ENCODE measurements at places on chromosomes 11 and 22.
A peak's percentile ranks its signal among the peaks of the same experiment; 100 is the strongest.

- no peak for DNase-seq
These were observed 541.9 kb upstream of the CCDC90B start for GRCh38 chr11:83827940-83828554.

- no peak for DNase-seq
These were observed 191.8 kb upstream of the E2F8 start for GRCh38 chr11:19432370-19433061.

DNA sequence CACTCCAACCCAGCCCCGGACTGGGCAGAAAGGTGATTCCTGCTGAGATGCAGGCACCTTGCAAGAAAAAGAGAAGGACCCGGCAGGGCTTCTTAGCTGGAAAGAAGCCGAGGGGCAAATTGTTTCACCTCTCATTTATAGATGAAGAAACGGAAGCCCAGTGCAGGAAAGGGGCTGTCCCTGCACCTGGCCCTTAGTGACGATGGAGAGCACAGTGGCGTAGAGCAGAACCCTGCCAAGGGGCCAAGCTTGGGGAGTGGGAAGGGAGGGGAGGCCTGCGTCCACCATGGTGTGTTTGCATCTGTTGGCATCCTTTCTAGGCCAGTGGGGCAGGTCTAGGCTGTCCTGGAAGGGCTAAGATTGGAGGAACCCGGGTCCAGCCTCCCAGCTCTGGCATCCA, 7.8 kb upstream of the MS4A15 start:
- no peak for DNase-seq

DNA sequence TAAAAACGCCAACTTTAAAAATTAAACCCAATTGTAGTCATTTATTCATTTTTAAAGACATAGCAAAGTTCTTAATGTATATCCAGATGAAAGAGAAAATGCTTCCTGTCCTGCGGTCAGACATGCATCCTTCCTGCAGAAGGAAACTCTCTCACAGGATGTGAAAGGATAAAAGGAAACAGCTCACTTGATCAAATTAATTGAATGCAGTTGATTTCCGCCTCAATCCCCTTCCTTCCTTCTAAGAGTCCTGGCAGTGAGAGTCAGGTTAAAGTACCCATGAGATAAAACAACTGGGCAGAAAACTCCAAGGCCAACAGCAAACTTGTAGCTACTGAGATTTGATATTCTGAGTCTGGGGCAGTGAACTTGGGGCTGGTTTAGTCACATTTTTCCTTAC, 38.5 kb downstream of the CWC15 start:
- DNase-seq: no peak

GRCh38 chr11:24131698-24132097, 365.2 kb upstream of the LUZP2 start:
- no peak for DNase-seq

- no peak for DNase-seq
These were observed 914 bp downstream of the INPPL1 start for GRCh38 chr11:72225411-72225951.

GRCh38 chr11:119380827-119381180, 686 bp downstream of the USP2 start:
- no peak for DNase-seq

DNA sequence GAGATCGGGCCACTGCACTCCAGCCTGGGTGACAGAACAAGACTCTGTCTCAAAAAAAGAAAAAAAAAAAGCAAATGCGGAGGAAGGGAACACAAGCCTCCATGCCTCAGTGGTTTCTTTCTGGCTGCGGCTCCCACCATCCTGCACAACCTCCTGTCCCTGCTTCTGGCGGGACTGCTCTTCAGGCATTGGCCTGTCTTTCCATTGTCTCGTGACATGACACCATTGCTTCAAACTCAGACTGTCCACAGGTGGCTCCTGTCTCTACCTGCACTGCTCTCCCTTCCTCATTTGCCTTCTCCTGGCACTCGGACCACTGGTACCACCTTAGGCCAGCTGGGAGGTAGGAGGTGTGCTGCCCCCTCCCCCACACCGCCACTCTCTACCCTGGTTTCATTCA, 10.6 kb upstream of the PPM1F start:
- no peak for DNase-seq

- no peak for DNase-seq
These were observed 96.1 kb upstream of the LRRC55 start for GRCh38 chr11:57085611-57086010.

- DNase-seq: no peak
These were observed 87.2 kb downstream of the RELT start for GRCh38 chr11:73463359-73463758.

GRCh38 chr22:50367778-50368500, 24.8 kb downstream of the PPP6R2 start:
- DNase-seq: no peak

DNA sequence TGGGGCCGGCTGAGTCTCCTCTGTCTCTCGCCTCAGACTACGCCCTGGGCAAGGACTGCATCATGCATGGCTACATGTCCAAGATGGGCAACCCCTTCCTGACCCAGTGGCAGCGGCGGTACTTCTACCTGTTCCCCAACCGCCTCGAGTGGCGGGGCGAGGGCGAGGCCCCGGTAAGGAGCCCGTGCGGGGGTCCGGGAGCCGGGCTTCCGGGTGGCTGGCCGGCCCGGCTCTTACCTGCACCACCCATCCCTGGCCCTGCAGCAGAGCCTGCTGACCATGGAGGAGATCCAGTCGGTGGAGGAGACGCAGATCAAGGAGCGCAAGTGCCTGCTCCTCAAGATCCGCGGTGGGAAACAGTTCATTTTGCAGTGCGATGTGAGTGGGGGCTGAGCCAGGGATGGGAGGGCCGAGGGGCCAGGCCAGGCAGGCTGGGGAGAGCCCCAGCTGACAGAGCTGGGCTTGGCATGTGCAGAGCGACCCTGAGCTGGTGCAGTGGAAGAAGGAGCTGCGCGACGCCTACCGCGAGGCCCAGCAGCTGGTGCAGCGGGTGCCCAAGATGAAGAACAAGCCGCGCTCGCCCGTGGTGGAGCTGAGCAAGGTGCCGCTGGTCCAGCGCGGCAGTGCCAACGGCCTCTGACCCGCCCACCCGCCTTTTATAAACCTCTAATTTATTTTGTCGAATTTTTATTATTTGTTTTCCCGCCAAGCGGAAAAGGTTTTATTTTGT, 4.1 kb upstream of the ANKRD13D start:
- no peak for DNase-seq

DNA sequence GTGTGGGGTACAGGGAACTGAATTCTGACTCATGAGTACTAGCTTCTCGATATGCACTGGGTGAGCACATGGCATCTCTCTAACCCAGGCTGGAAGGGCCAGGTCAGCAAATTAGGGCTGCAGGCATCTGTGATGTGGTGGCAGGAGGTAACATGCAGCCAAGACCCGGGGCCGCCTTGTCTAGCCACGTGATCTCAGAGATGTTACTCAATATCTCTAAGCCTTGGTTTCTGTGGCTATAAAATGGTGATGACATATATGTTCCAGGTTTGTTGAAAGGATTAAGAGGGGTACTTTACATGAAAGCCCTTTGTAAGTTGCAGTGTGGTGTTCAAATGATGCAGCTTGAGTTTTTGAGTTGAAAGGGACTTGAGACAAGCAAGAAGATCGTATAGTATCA, 3.2 kb downstream of the ST14 start:
- no peak for DNase-seq

GRCh38 chr11:130592056-130592455, 143.6 kb downstream of the ADAMTS15 start:
- no peak for DNase-seq

DNA sequence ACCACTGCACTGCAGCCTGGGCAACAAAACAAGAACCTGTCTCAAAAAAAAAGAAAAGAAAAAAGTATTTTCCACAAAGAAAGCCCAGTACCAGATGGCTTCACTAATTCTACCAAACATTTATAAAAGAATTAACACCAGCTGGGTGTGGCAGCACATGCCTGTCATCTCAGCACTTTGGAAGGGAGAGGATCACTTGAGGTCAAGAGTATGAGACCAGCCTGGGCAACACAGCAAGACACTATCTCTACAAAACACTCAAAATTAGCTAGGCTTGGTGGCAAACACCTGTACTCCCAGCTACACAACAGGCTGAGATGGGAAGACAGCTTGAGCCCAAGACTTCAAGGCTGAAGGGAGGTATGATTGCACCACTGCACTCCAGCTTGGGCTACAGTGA, 20.1 kb downstream of the RSF1 start:
- no peak for DNase-seq

DNA sequence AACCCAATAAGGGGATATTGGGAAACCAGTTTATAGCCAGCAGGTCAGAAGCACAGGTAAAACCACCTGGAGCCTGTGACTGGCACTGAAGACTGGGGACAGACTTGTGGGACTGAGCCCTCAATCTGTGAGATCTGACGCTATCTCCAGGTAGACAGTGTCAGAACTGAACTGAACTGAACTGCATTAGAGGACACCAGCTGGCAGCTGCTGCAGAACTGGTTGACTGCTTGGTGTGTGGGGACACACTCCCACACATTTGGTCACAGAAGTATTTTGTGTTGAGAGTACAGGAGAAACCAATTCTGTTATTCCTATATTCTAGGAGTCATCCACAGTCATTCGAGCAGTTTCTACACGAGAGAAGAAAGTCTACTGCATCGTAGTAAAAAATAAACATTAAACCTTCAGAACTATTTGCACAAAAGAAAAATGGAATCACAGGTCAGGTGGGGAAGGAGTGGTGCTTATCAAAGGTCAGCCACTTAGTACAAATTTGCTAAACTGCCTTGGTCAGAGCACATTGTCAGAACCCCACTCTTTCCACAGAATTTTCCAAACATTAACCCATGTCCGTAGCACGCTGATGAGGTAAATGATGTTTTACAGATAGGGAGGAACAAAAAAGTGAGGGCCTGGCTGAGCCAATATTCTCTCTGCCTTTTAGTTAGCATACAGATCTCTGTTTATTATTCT, 77.2 kb downstream of the SIK3 start:
- no peak for DNase-seq

GRCh38 chr11:73869332-73869949, 7.2 kb downstream of the COA4 start:
- no peak for DNase-seq

DNA sequence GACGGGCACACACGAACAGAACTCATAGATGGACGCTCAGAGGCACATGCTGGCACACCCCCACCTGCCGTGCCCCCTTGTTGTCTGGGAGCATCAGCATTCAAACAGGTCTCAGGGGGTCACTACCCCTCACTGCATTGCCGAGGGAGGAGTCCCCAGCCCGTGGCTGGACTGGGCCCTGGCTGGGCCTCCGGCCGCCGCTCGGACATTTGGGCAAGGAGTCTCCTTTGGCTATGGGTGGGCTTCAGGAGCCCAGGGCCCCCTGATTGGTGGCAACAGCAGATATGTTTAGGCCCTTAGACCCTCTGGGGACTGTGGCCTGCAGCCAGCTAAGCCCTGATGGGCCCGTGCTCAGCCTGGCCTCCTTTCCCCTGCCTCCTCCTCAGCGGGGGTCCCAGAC, 41.9 kb downstream of the FLRT1 start:
- DNase-seq: no peak

- DNase-seq: no peak
These were observed 61.2 kb upstream of the SUSD2 start for GRCh38 chr22:24120044-24120443.

DNA sequence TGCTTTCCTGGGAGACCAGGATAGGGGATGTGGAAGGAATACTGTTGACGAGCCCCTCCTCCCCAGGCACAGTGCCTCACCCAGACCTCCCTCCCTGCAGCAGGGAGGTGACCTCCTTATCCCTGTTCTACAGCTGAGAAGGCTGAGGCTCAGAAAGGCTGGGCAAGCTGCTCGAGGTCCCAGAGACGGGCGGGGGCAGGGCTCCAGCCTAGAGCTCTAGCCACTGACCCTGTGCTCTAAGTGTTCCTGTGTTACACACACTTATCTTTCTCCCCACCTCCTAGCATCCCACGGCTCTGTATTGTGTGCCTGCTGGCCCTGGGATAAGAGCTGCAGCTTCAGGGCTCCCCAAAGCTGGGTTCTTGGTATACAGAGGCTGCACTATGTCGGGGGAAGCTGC, 7.9 kb downstream of the CCDC134 start:
- DNase-seq: no peak

- DNase-seq: no peak
These were observed 38.6 kb downstream of the GGTLC2 start for GRCh38 chr22:22682807-22683667.

DNA sequence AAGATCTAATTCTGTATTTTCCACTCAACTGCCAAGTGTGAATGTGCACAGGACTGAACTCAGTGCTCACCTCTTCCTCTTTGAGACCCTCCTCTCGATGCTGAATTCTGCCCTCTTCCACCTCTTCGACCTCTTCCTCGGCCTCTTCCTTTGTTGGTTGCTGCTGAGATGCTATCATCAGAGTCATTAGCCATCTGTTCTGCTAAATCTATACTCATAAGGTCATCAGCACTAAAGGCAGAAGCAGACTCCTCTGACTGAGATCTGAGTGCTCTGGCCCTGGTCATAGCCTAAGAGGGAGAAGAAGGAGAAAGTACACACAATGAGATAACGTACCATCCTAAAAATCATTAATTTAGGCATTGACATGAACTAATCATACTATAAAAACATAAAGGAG, 45.9 kb upstream of the GPR83 start:
- DNase-seq: no peak

DNA sequence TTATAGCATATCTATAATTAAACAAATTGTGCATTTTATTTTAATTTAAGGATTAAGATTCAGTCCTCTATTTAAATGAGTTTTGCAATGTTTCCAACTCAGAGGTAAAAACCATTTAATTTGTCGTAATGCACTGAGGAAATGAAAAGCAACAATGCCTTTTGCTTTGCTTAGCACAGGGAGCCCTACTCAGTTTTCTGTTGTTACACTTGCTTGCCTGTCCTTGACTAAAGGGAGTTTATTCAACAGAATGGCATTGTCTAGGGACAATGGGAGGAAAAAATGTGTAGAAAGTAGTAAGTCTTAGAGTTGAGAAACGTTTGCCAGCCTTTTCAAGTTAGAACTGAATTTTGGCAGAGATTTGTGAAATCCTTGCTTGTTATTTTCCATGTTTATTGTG, 734.2 kb upstream of the ANO3 start:
- DNase-seq: no peak

- no peak for DNase-seq
These were observed 105.3 kb upstream of the E2F8 start for GRCh38 chr11:19345848-19346681.

DNA sequence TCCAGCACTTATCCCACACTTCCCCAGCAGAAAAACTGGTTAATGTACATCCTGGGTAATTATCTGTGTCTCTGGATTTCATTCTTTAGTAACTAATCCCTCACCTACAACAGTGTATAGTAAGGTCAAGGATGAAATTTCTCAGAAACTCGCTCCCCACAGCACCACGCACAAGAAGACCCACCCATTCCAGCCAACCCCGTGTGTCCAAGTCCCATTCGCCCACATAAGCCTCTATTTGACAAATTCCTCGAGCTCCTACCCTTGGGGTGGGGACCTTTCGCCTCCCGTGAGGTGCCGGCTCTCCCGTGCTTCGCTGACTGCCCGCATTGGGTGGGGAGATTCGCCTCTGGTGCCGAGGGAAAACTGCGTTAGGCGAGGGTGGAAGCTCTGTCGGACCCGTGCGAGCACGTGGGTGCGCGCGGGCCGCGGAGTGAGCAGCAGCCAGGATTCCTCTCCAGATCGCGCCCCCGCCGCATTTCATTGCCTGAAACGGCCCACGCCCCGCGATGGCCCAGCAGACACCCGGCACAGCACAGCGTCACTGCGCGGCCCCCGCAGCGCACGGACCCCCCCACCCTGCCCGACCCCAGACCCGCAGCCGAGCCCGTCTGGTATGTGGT, 866 bp downstream of the EXPH5 start:
- peak; percentile 31 for DNase-seq

- DNase-seq: no peak
These were observed 5.2 kb downstream of the NUMA1 start for GRCh38 chr11:72075109-72075508.
